ENCODE measurements at places on chromosomes 12 and 14.

DNA sequence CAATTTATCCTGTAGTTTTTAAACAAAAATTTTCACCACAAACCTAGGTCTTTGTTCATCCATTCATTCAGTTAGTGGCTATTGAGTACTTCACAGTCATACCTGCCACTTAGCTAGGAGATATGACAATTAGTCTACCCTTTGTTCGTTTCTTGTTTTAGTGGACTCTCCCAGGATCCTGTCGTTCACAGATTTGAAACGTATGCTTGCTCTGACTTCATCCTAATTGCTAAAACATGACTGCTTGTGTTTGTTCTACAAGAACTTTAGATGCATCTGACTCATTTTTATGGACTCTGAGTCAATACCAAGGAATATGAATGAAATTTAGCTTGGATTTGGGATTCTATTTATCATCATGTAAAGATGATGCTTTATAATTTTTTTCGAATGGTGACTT, 69.5 kb downstream of the TBC1D30 start:
- no peak for DNase-seq

GRCh38 chr12:64825143-64826021, 935 bp downstream of the TBC1D30 start:
- DNase-seq = no peak

DNA sequence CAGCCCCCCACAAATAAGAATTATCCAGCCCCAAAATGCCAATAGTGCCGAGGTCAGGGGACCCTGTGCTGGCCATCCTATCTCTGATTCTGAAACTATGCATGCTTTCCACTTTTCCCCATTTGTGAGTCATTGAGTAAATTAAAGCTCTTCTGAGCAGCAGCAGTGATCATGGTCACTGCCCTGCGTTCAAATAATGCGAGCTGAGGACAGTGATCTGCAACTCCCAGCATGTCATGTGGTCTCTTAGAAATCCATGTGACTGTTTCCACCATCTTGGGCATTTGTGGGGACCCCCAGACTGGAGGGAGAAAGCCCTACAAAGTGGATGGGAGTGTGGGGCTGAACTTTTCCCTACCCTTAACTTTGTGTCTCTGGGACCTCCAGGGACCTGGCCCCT, 53.8 kb downstream of the C14orf132 start:
- DNase-seq = no peak

DNA sequence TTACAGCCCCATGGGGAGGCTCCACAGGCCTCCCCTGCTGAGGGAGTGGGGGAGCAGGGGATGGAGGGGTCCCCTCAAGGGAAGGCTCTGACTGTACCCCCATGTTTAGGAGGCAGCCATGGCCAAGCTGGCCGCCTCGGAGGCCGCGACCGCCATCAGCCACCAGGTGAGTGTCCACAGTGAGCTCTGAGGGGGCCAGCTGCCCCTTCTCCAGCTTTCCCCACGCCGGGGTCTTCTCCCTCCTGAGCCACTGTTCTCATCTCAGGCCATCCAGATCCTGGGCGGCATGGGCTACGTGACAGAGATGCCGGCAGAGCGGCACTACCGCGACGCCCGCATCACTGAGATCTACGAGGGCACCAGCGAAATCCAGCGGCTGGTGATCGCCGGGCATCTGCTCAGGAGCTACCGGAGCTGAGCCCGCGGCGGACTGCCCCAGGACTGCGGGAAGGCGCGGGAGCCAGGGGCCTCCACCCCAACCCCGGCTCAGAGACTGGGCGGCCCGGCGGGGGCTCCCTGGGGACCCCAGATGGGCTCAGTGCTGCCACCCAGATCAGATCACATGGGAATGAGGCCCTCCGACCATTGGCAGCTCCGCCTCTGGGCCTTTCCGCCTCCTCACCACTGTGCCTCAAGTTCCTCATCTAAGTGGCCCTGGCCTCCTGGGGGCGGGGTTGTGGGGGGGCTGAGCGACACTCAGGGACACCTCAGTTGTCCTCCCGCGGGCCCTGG, 13.6 kb downstream of the ACADS start:
- no peak for DNase-seq

- no peak for DNase-seq
Measured at GRCh38 chr12:75623631-75624154, 112.3 kb upstream of the KRR1 start.

DNA sequence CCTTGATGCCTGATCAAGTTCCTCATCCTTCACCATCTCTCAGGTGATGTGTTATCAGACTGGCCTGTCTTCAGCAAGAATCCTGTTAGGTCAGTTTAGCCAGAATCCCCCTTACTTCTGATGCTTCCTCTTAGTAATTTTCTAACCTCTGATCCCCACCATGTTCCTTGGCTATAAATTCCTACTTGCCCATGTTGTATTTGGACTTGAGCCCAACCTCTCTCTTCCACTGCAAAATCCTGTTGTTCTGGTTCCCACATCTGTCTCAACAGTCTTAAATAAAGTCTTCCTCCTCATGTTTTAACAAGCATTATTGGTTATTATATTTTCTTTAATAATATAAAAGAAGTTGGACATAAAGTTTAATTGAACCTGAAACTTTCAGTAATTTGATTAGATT, 987.8 kb upstream of the USP15 start:
- DNase-seq = no peak
